B cell (primary cell): ENCODE measurements at places on chromosomes 3 and 15. TPM values are rescaled to one million over a fixed set of nuclear protein-coding genes. Genes with fewer than 3 reads are reported as not detected.
A peak's percentile ranks its signal among the peaks of the same experiment; 100 is the strongest.

LYZL4 gene
- polyA plus RNA-seq: not detected in 2 replicates

HYAL1 gene
- polyA plus RNA-seq: 0.12 TPM in 1 of 2 replicates, not detected in the other

DNA sequence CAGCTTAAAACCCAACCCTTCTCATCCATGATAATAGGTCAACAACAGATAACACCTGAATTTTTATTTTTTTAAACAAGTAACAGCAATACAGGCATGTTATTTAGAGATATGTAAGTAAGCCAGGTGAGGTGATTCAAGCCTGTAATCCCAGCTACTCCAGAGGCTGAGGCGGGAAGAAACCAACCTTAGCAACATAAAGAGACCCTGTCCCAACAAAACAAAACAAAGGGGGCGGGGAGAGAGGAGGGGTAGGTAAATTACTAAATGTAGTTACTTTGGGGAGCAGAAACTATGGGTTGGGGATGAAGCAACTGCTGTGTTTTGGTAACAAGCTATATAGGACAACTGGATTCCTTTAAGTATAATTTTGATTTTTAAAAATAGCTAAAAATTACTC is 47.0 kb downstream of the GNB4 start:
- no peak for DNase-seq

GRCh38 chr3:87855616-87856015 is 203.2 kb downstream of the CGGBP1 start:
- no peak for DNase-seq

EFCC1 gene
- polyA plus RNA-seq: 0.06 TPM in 1 of 2 replicates, not detected in the other

DNA sequence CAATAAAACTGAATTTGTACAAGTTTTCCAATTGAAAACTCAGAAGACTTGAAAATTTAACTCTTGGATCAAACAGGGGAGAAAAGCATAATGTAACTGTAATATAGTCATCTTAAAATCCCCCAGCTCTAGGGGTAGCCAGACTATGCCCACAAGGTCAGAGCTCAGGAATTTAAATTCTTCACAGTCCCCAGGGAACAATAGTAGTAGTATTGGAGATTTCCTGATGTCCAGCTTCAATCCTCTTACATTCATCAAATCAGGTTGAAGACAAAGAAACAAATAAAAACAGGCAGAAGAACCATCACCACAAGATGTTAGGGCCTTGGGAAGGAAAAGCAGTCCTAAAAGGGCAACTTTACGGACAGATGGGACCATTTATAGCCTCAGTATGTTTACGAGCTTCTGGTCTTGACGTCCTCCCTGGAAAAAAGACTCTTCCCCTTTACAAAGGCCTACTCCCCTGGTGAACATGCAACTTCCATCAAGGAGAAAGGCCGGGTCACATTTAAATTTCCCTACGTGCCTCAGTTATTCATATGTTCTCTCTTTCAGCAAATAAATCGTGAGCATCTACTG is 96.8 kb downstream of the PLCH1 start:
- DNase-seq: no peak

GRCh38 chr15:81326466-81327212 is 2.7 kb upstream of the STARD5 start:
- DNase-seq: no peak

GRCh38 chr15:62558640-62559380 is 393.7 kb upstream of the C2CD4B start:
- DNase-seq: no peak

GRCh38 chr15:28989239-28989830 is 103.6 kb downstream of the APBA2 start:
- DNase-seq: no peak

- peak; percentile 20 for DNase-seq
Observed at GRCh38 chr15:99248000-99248715, 1.2 kb downstream of the TTC23 start.

PIERCE2 gene
- polyA plus RNA-seq: 0.23 and 1.1 TPM in 2 replicates

GRCh38 chr3:12175137-12175593 is 16.5 kb upstream of the TIMP4 start:
- no peak for DNase-seq

SEC22C gene
- polyA plus RNA-seq: 19.2 and 30.6 TPM in 2 replicates

LMOD3 gene
- not detected in 2 replicates for polyA plus RNA-seq

OXNAD1 gene
- polyA plus RNA-seq: 4.0 and 5.5 TPM in 2 replicates

DNA sequence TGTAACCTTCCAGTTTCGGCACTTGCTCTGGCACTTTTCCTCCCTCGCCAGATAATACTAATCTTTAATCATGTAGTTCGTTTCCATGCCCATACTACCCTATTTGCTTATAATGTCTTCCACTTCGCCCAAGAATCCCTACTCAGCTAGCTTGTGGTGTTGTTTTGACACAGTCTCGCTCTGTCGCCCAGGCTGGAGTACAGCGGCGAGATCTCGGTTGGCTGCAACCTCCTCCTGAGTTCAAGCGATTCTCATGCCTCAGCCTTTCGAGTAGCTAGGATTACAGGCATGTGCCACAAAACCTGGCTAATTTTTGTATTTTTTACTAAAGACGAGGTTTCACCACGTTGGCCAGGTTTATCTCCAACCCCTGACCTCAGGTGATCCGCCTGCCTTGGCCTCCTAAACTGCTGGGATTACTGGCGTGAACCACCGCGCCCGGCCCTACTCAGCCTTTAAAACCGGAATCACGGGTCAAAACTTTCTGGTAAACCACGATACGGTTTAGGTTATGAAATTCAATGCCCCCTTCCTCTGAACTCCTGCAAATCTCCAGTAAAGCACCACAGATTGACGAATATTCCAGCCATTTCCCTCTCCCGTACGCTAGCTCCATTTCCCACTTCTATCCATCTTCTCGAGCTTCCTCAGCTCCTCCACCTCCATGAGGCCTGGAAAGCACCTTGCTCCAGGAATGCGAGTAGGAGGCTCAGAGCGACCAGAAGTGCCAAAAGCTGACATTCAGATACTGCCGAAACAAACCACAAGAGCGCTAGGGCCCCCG is 878 bp upstream of the RAD51 start:
- peak; percentile 43 for DNase-seq
